ENCODE measurements at places on chromosomes 5 and 9.

DNA sequence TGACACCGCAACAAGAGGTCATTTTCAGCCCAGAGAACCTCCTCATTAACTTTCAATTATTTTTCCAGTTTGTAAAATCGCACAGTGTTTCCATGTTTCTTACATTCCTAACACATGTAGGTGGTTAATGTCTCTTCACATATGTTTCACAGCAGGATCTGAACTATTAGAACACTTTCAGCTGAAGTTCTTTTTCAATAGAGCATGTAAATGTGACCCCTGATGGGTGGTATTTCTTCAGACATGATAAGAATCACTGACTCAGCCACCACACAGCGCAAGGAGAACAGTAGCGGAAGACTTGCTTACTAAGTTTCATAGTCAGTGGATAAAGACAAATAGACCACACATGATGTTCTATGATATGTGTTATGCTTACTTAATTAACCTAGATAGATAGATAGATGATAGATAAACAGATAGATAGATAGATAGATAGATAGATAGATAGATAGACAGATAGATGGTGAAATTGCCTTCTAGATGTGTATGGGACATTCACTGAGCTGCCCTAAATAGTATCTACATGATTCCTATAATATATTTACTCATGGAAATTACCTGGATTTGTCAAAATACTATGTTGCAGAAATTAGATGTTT, 1992.1 kb upstream of the NUDT12 start:
- DNase-seq = no peak

DNA sequence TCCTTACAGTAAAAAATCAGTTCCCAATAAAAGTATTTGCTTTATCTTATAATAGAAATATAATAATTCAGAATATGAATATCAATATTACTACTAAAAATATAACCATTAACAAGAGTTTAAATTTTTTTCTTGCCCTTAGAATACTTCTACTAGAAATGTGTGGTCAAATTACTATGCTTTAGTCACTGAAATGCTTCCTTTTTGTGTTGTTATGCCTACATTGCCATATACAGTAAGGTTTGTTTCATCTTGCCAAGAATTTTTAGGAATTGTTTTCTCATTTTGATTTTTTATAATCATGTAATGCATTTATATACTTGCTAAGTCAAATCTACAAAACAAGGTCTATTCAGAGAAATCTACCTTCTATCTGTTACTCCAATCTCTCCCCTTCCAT, 181.7 kb downstream of the CDK5RAP2 start:
- DNase-seq = no peak

DNA sequence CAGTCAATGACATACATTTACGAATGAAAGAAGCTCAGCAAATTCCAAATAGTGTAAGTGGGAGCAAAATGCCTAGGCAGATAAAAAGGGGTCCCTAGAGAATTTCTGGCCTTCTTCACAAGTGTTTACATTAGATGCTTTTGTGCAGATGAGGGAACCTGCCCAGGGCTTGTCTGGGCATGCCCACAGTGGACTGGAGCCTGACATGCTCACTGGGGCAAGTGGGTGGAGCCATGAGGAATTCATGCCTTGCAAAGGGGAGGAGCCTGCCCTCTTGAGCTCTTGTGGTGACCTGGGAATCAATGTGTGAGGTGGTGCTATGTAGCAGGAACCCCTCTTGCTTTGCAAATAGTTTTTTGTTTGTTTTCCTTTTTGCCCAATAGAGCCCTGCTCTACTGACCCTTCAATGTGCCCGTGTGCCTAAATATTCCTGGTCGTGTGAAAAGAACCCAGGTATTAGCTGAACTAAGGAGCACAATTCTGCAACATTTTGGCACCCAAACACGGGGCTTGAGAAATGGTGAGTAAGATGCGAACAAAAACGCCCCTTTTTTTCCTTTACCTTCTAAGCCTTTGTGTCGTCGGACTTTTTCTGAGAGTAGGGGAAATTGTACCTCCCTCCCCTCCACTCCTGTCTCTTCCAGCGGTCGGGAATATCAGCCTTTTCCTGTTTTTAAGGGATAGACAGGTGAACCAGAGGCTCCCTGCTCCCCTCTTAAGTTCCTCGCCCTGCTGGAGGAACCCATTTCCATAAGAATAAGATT, 433.8 kb upstream of the CDH9 start:
- DNase-seq = peak; percentile 85

GRCh38 chr9:137095664-137096517, 9.1 kb downstream of the MAN1B1 start:
- no peak for DNase-seq

DNA sequence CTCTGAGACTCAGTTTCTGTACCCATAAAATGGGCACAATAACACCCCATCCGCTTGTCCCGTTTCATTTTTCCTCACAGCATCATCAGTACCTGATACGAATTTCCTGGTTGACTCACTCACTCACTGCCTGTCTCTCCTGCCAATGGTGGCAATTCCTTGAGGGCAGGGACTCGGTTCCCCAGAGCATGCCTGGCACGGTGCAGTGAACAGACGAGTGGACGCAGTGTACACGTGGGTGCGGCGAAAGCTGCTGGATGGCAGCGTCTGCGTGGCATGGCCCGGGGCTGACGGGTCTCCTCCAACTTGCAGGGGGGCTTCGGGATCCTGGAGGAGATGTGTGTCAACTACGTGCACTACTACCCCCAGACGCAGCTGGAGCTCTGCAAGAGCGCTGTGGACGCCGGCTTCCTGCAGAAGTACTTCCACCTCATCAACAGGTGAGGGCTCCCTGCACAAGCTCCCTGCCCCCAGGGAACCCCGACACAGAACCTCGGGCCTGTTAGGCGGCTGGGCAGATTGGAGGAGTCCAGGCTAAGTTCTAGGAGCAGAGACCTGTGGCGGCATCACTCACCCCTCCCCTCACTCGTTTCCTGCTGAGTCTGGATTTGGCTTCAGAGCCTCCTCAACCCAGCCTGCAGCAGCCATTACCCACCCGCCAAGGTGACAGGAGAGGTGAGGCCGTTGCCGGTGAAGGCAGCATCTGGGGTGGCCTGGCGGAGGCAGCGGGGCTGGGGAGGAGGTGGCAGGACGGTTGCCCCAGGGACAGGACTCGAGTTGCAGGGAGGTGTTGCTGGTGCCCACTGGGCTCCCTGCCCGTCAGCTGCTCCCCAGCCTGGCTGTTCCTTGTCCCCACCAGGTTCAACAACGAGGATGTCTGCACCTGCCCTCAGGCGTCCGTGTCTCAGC, 20.3 kb downstream of the DBH start:
- DNase-seq = no peak

DNA sequence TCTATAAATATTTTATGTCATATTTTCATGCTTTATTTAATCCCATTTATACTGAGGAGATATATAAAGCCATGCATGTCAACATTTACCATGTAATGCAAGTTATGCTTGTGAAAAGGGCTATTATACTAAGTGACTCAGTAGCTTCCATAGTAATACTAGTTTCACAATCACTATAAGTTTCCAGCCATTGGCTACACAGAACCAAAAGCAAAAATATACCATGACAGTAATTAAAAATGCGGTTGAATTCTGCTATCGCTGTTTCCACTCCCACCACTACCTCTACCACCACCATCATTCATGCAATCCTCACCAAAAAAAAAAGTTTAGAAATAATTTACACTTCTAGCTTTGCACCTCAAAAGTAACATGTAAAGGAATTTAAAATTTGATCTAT, 60.2 kb downstream of the MLLT3 start:
- no peak for DNase-seq

GRCh38 chr9:135489188-135489906, 9.8 kb downstream of the PPP1R26 start:
- no peak for DNase-seq

- DNase-seq = no peak
These were observed 37.2 kb upstream of the UBAP2 start for GRCh38 chr9:34085581-34086500.

DNA sequence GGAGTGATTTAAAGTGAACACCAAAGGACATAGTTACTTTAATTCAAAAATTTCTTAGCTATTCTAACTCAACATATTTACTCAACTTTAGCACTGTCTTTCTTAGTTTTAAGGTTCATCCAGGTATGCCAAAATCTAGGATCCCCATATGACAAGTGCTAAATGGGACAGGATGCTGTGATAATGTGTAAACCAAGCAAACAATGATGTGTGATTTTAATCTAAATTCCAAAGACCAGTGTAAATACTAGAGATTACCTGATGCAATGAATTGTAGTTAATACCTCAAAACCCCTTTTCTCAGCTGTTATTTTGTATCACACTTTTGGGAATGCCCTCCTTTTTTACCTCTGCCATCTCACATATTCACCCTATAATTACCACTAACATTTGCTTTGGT, 26.8 kb upstream of the ISOC1 start:
- no peak for DNase-seq

- DNase-seq = no peak
These were observed 8.2 kb downstream of the BNIP1 start for GRCh38 chr5:173152547-173152946.

DNA sequence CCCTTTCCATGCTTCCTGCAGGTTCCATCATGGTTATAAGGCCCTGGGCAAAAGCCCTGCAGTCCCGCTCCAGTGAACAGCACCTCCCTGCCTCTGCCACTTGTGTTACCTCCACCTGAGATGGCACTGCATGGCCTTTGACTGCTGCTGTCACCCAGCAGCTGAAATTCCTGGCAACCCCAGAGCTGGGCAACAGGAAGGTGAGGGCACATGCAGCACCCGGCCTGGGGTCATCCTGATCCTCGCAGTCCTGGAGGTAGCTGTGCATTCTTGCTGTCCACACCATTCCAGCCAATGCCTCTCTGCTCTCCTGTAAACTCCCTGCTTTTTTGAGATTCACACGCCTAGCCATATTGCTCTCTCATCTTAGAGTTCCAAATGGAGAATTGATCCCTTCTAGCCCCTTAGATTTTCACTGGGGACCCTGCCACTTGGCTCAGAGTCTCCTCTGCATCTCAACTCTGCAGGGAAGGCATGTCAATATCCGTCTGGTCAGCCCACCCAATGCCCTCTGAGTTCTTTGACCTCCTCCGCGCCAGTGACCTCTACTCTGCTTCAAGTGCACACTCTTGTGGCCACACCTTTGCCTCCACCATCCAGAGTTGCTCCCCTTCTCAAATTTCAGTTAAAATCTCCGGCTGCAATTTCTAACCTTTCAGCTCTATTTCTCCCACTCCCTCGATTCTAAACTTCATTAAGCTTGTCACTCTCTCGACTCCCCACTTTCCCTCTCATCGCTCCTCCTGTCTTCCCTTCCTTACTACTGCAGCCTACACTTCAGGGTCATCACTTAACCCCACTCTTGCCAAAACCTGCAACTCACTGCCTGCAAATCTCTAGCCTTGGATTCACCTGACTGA, 93.4 kb downstream of the ANKH start:
- DNase-seq = no peak

DNA sequence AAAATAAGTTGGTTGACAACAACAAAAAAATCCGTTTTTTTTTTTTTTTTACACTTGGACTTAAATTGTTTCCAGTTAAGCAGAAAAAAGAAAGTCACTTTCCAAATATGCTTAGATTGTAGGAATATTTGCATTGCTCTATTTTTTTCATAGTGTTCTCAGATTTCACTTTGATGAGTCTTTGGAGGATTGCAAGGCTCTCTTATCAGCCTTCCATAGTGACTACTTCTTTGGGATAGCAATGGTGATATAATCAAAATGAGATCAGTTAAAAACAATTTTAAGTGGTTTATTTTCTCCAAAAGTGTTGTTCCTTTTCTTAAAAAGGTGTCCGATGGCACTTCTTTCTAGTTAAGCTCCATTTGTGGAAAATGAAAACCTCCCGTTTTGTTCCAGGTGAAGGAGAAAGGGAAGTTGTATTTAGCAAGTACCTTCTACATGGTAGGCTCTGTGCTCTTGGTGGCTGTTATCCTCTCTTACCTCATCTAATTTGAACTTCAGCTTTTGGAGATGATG, 3.9 kb downstream of the RASGRF2 start:
- no peak for DNase-seq

- DNase-seq = no peak
These were observed 81.9 kb downstream of the ISL1 start for GRCh38 chr5:51465165-51465564.

DNA sequence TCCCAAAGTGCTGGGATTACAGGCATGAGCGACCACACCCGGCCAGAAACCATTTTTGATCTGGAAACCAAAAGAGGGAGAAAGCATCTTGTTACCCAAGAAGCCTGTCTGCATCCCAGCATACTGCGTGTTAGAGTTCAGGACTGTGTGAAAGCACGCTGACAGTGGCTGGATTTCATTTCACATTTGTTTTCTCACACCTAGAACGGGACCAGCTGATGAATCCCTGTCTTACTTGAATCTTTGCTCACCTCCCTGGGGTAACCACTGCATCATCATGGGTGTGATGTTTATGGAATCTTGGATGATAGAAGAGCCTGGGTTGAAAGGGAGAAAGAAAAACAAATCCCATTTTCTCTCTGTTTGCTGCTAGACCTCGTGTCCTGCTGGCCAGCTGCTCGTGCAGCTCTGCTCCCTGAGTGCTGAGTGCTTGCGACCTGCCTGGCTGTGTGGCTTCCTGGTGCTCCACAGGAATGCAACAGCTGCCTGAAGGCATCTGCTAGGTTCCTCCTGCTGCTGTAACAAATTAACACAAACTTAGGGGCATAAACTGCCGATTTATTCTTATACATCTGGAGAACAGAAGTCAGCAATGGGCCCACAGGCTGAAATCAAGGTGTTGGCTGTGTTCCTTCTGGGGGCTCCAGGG, 378.3 kb upstream of the DAP start:
- DNase-seq = no peak

GRCh38 chr5:88470745-88471144, 202.1 kb upstream of the TMEM161B start:
- no peak for DNase-seq

GRCh38 chr9:107016383-107016782, 153.4 kb downstream of the ZNF462 start:
- no peak for DNase-seq

GRCh38 chr5:35209862-35210261, 20.4 kb downstream of the PRLR start:
- no peak for DNase-seq

DNA sequence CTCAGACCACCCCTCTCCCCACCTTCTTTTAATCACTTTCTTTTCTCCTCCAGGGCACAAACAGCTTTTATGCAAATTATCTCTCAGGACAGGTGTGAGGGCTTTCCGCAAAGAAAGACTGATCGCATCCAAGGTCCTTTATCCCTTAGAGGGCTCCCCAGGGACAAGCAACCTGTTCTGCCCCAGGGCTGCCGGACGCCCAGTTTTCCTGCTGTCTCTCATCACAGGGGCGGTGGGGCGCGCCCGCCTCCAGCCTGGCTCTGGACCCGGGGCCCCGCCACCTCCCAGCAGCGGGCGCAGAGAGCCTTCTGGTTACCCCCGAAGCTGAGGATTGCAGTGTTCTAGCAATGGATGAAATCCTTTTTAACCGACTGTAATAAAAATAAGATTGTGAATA, 266.1 kb downstream of the CWC27 start:
- DNase-seq = no peak

GRCh38 chr5:174433098-174433497, 291.3 kb upstream of the MSX2 start:
- DNase-seq = no peak

- no peak for DNase-seq
These were observed 27.9 kb downstream of the C1QTNF2 start for GRCh38 chr5:160342413-160342941.

GRCh38 chr5:13860146-13860545, 84.3 kb downstream of the DNAH5 start:
- DNase-seq = no peak

GRCh38 chr5:123937230-123937629, 425.3 kb downstream of the CSNK1G3 start:
- peak; percentile 18 for DNase-seq

Measured in SW480 (cell line).